ENCODE measurements at places on chromosomes 5 and 9. TPM values are rescaled to one million over a fixed set of nuclear protein-coding genes. Genes with fewer than 3 reads are reported as not detected.

DNA sequence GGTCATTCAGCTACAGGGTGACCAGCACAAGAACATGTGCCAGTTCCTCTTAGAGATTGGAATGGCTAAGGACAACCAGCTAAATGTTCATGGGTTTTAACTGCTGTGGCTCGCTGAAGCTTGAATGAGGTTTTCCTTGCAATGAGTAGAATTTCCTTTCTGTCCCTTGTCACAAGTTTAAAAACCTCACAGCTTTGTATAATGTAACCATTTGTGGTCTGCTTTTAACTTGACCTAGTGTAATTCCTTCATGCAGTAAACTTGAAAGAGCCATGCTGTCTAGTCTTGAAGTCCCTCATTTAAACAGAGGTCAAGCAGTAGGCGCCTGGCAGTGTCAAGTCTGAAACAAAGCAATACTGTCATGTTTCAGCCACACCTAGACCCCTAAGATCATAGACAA, 181.3 kb upstream of the DMRT1 start:
- DNase-seq = no peak
- H3K27ac ChIP-seq = no peak overlapping the region

- H3K27me3 ChIP-seq = no peaks in the 10 kb centered on the region
- peaks cover 20% of the 10 kb centered on the region for H3K4me1 ChIP-seq
- peak overlapping the region; percentile 35 for H3K4me3 ChIP-seq
- peak overlapping the region; percentile 60 for H3K27ac ChIP-seq
- DNase-seq = peak; percentile 47
Observed at GRCh38 chr5:39624268-39624886, 199.6 kb upstream of the DAB2 start.

DNA sequence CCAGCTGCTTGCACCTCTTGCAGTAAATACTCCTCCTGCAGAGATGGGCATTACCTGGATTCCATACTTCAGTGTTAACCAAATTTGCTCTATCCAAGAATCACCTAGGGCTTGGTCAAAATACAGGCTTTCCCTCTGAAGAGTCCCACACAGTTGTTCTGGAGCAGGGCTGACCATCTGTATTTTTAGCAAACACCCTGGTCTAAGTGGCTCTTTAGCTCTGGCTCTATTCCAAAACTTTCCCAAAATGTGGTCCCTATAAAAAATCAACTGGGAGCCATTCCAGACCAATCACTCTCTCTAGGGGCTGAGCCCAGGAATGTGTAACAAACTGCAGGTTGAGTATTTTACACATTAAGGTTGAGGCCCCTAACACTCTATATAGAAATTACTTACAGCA, 153.7 kb downstream of the SPOCK1 start:
- H3K36me3 ChIP-seq = no peaks in the 10 kb centered on the region
- no peak overlapping the region for H3K27ac ChIP-seq
- H3K4me3 ChIP-seq = no peak overlapping the region

DNA sequence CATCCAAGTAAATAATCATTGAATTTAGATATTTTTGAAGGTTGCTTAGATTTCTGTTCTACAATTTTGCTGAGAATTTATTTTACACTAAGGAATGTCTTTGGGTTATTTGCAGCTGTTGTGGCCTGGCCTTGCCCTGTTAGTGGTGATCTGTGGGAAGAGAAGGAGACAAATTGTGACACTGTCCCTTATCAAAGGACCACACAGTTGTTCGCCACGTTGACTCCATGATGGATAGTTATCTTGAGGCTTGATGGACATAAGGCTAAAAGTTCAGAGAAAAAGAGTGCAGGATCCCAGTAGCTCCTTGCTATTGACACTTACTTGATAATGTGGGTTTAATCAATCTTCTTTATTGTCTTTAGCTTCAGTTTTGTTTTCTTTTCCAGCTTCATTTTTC, 186.6 kb upstream of the MEF2C start:
- no peaks in the 10 kb centered on the region for H3K4me1 ChIP-seq
- H3K4me3 ChIP-seq = no peak overlapping the region
- no peaks in the 10 kb centered on the region for H3K36me3 ChIP-seq
- H3K27ac ChIP-seq = no peak overlapping the region

DNA sequence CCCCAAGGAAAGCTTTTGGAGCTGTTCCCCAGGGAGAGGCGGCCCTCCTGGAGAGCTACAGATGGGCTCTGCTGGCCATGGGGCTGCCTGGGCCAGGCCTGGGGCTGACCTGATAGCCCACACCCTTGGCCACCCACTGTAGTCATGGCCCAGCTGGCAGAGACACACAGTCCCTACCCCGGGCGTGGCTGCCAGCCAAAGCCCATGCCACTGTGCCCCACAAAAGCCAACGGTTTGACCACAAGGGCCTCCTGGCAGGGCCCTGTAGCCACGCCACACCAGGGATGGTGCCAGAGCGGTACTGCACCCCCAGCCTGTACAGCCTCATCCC, 15.2 kb downstream of the NACC2 start:
- no peak overlapping the region for H3K27ac ChIP-seq
- H3K4me1 ChIP-seq = no peaks in the 10 kb centered on the region
- H3K27me3 ChIP-seq = no peaks in the 10 kb centered on the region
- no peak for DNase-seq

DNA sequence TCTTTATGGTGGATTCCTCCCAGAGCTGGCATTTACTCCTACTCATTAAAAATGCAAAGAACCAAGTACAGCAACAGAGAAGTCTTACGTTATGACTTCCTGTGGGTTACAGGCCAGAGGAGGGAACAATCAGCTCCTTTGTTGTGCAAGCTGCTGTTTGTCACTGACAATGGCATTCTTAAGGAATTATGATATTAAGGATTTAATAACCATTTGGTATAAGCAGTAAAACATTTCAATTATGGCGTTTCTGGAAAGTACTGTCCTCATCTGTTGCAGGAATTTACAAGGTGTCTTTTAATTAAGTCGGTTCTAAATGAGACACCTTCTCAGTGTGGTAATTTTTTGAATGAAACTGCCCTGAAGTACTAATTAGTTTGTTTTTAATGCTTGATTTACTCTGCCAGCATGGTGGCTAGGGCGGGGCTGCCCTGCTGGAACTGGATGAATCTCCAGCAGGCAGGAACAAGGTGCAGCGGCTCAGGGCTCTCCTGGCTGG, 49.1 kb upstream of the VDAC1 start:
- H3K4me1 ChIP-seq = peaks cover 33% of the 10 kb centered on the region
- no peak overlapping the region for H3K27ac ChIP-seq
- no peak overlapping the region for H3K4me3 ChIP-seq
- H3K36me3 ChIP-seq = no peaks in the 10 kb centered on the region

GRCh38 chr5:79111387-79111959, at the start of gene BHMT:
Gene BHMT, plus strand, starts transcription at chr5:79111809. Its CDS starts 77 bp downstream, at chr5:79111886.
- no peak within 1 kb of the TSS for H3K27ac ChIP-seq
- peaks cover 60% of the 10 kb centered on the region for H3K4me1 ChIP-seq
- H3K4me3 ChIP-seq = peak within 1 kb of the TSS; percentile 58
- peaks cover 15% of the 10 kb centered on the region for H3K27me3 ChIP-seq
- no peak for DNase-seq

GRCh38 chr5:59036274-59036961, 453.5 kb downstream of the RAB3C start:
- peaks cover 13% of the 10 kb centered on the region for H3K27me3 ChIP-seq
- no peak overlapping the region for H3K4me3 ChIP-seq
- H3K36me3 ChIP-seq = no peaks in the 10 kb centered on the region
- DNase-seq = no peak
- peaks cover 48% of the 10 kb centered on the region for H3K4me1 ChIP-seq

DNA sequence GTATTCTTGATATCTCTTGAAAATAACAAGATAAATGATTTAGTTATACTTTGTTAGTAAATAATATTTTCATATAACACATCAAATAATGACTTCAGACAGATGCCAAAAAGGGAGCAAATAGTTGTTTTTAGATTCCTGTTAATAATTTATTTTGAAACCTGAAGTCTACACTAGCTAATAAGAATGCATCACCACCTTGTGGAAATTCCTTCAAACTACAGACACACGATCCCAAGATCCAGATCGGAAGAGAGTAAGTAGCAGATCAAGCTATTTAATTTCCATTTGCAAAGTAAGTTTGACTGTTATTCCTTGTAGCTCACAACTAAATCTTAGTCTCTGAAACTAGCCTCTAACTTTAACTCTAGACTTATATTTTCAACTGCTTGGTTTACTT, 35.5 kb upstream of the ISL1 start:
- no peaks in the 10 kb centered on the region for H3K27me3 ChIP-seq
- DNase-seq = peak; percentile 4
- H3K4me3 ChIP-seq = no peak overlapping the region
- no peaks in the 10 kb centered on the region for H3K4me1 ChIP-seq
- H3K27ac ChIP-seq = no peak overlapping the region

DNA sequence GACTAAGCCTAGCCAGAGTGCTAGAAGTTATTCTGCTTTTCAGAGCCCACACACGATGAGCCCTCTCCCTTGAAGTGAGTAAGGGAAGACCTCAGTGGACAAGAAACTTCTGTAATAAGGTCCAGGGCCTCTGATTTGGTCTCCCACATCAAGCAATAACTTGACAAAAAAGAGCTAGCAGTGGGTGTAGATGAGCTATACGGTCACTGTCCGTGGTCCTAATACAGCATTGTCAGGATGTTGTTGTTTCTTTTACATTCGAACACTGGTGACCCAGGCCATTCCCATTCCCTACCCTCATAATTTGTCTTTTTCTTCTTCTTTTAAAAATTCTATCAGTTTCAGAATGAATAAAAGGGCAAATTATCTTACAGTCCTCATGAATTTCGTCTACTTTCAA, 5.2 kb downstream of the PCSK1 start:
- H3K4me3 ChIP-seq = no peak overlapping the region
- no peaks in the 10 kb centered on the region for H3K4me1 ChIP-seq
- no peaks in the 10 kb centered on the region for H3K36me3 ChIP-seq

DNA sequence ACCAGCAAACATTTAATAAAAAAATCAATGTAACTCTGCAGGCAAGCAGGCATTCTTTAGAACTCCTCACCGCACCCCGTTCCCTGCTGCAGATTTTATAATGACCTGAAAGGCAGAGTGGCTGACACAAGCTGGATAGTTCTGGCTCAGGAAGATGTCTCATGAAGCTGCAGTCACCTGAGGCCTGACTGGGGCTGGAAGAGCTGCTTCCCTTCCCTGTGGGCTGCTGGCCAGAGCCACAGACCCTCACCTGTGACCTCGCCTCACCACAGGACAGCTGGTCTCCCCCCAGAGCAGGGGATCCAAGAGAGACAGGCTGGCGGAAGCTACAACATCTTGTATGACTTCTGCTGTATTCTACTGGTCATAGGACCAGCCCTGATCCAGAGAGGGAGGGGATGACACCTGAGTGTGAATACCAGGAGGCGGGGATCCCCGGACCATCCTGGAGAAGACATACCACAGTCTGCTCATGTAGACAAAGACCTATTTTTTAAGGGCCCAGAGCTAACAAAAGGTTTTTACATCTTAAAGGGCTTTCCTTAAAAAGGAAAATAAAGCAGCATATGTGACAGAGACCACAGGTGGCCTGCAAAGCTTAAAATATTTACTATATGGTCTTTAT, 43.9 kb downstream of the RAPGEF1 start:
- H3K27ac ChIP-seq = no peak overlapping the region
- DNase-seq = no peak
- no peaks in the 10 kb centered on the region for H3K36me3 ChIP-seq
- no peak overlapping the region for H3K4me3 ChIP-seq

DNA sequence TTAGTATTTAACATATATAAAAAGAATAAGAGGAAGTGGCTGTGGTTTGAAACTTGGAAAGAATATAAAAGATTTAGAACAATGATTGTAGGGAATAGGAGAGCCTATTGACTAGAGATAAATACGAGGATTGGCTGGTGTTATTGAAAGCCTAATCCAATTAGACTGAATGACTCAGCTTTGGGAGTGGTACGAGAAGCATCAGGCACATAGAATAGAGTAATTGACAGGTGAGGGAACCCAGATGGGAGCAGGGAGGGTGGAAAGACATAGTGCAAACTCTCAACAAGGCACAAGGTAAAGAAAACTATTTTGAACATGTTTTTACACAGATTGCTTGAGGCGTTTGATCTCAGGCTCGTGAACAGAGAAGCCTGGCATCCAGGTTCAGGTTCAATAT, 338.9 kb upstream of the KLF9 start:
- no peaks in the 10 kb centered on the region for H3K36me3 ChIP-seq
- no peak overlapping the region for H3K27ac ChIP-seq
- H3K27me3 ChIP-seq = no peaks in the 10 kb centered on the region
- no peaks in the 10 kb centered on the region for H3K4me1 ChIP-seq

GRCh38 chr5:140393738-140394137, 7.9 kb upstream of the ANKHD1 start:
- no peaks in the 10 kb centered on the region for H3K36me3 ChIP-seq
- DNase-seq = no peak
- no peak overlapping the region for H3K4me3 ChIP-seq
- H3K27me3 ChIP-seq = no peaks in the 10 kb centered on the region

GRCh38 chr5:67453111-67453905, 256.7 kb upstream of the CD180 start:
- H3K27ac ChIP-seq = no peak overlapping the region
- no peak for DNase-seq

Gene EDIL3
- total RNA-seq = not detected

Gene PNPLA7
- total RNA-seq = 0.21 TPM

Gene HAPLN1
- total RNA-seq = not detected

Gene PRLR
- 22.2 TPM for total RNA-seq

Gene TAF11L5
- total RNA-seq = not detected

Gene IL9
- not detected for total RNA-seq

Gene ZNF169
- 1.4 TPM for total RNA-seq

Gene ORM2
- total RNA-seq = 283 TPM

All from HepG2 (cell line).